ENCODE measurements at places on chromosomes 12 and 14.

DNA sequence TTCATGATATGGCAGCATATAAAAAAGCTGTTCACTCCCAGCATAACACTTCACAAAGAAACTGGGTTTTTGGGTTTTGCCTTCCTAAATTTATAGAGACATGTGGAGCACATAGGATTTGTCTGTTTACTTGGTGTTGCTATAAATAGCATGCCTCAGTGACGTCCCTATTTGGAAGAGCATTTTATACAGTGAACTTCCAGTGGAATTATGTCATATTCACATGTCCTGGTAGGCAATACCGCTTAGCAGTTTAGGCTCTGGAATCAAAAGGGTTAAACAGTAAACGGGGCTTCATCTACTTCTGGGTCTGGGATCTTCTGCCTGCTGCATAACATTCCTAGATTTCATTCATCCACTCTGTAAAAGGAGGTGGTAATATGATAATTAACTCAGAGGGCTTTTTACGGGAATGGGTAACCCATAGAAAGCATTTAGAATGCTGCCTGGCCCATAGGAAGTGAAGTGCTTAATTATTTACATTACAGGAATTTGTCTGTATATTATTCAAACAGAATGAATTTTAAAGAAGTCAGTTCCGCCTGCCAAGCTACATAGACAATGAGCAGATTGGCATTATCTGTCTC is 396.1 kb downstream of the TMTC2 start:
- DNase-seq: no peak

DNA sequence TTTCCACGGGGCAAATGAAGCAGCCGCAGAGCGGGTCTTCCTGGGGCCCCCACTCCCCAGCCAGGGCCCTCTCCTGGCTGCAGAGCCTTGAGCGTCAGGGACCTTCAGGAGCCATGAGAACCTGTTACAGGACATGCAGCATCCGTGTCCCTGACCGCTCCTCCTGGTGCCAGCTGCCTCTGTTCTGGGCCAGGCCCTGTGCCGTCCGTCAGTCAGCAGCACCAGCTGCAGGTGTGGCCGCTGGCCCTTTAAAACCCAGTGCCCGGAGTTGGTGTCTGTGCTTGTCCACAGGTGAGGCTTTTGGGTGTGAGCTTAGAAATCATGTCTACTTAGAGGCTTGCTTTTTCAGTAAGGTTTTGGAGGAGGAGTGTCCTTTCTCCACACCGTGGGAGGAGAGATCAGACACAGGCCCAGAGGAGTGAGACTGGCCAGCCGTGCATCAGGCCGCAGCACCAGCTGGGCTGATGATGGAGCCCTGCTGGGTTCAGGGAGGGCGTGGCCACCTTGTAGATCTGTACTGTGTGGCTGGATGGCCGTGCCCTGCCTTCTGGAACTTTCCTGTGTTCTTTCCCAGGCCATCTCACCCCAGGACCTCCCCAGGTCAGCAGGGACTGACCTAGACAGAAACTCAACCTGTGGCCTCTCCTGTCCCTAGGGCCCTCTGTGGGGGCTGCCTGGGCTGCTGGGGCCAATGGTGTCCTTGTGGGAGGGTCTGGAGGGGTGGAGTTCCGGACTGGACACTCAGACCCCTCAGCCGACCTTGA is 27.1 kb downstream of the AACS start:
- no peak for DNase-seq

GRCh38 chr14:61129168-61129745 is 148.2 kb downstream of the SLC38A6 start:
- no peak for DNase-seq

DNA sequence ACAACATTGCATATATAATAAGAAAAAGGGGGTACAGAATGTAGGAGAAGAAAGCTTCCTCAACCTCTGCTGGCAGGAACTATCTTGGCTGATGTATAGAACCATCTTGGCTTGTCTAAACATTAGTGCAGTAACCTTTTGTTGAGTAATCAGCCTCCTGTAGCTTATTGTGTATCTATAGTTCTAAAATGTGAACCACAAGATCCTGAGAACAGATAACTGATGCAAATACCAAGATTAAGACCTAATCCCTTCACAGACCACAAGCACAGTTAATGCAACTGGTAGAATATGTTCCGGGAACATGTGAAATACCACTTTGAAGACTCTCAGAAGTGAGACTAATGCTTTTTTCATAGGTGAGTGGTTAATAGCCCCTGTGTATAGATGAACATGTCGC is 50.7 kb upstream of the KCNC2 start:
- no peak for DNase-seq

- no peak for DNase-seq
Measured at GRCh38 chr12:24615967-24616411, 332.9 kb downstream of the BCAT1 start.

GRCh38 chr14:98408713-98409112 is 863.3 kb downstream of the BCL11B start:
- DNase-seq: no peak

GRCh38 chr14:85607651-85608081 is 77.7 kb downstream of the FLRT2 start:
- DNase-seq: peak; percentile 46

- DNase-seq: peak; percentile 21
Measured at GRCh38 chr14:91324606-91325575, 80.4 kb upstream of the GPR68 start.

DNA sequence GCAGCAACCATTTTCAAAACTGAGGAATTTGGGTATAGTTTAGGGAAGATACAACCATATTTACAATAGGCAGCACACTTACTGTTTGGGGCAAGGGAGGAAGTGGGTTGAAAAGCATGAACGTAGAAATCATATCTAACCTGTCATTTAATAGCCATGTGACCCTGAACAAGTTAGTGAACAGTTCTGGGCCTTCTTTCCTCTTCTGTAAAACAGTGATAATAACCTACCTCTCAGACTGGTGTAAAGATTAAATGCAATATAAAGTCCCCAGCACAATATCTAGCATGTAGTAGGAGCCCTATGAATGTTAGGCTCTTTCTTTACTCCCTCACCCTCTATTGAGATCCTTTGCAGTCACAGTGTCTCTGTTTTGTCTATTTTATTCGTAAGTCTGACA is 33.5 kb downstream of the A2ML1 start:
- no peak for DNase-seq

GRCh38 chr12:27572486-27573255 is 48.7 kb downstream of the PPFIBP1 start:
- no peak for DNase-seq

- no peak for DNase-seq
Measured at GRCh38 chr14:62253911-62254310, 491.7 kb downstream of the SNAPC1 start.

DNA sequence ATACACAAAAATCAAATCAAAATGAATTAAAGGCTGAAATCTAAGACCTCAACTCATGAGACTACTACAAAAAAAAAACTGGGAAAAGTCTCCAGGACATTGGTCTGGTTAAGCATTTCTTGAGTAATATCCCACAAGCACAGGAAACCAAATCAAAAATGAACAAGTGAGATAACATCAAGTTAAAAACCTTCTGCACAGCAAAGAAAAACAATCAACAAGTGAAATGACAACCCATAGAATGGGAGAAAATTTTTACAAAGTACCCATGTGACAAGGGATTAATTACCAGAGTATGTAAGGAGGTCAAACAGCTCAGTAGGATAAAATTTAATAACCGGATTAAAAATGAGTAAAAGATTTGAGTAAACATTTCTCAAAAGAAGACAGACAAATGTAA is 338.7 kb downstream of the SLC16A7 start:
- peak; percentile 50 for DNase-seq

GRCh38 chr12:70094467-70094866 is 148.8 kb upstream of the CNOT2 start:
- DNase-seq: no peak

GRCh38 chr14:39230416-39231035 is 3.2 kb upstream of the MIA2 start:
- no peak for DNase-seq

GRCh38 chr14:73741386-73741875 is 27.2 kb upstream of the PNMA1 start:
- peak; percentile 52 for DNase-seq

GRCh38 chr14:103623883-103624482 is 5.0 kb upstream of the KLC1 start:
- DNase-seq: no peak

GRCh38 chr14:95361373-95362137 is 41.8 kb upstream of the CLMN start:
- peak; percentile 6 for DNase-seq

DNA sequence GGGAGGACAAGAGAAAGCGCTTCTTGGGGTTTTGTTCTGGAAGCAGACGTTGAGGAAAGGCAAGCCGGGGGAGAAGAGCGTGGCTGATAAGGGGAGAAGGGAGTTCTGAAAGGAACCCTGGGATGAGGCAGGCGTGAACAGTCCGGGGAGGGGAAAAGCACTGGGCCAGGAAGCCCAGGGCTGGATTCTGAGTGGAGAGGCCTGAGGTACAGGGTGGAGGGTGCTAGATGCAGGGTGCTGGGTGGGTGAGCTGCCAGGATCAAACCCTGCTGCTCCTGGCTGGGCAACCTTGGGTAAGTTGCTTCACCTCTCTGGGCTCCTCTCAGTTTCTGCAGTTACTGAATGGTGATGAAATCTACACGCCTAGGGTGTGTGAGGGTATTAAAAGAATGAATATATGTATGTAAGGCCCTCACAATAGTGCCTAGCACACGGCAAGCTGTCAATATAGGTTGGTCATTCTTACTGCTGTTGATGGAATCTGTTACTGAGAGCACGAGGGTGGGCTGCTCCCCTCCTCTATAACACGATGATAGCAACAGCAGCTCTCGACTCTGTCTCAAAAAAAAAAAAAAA is 138.5 kb downstream of the RBM19 start:
- DNase-seq: no peak

DNA sequence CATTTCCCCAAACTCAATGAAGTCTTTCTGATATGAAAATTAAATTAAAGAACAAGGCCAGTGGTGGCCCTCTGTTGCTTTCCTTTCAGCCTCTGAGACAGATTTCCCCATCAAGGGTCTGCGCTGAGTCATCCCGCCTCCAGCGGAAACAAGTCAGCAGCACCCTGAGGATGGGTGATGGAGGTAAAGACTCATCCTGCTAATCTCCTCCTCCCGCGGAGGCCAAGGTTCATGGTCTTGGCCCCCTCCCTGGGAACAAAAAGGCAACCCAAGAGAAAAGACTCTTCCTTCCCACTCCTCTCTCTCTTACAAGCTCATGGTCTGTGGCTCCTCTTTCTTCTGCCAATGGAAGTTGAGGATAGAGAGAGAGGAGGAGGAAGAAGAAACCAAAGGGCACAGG is 9.0 kb upstream of the NUMB start:
- DNase-seq: no peak

GRCh38 chr12:88650715-88651114 is 70.4 kb upstream of the KITLG start:
- DNase-seq: no peak

DNA sequence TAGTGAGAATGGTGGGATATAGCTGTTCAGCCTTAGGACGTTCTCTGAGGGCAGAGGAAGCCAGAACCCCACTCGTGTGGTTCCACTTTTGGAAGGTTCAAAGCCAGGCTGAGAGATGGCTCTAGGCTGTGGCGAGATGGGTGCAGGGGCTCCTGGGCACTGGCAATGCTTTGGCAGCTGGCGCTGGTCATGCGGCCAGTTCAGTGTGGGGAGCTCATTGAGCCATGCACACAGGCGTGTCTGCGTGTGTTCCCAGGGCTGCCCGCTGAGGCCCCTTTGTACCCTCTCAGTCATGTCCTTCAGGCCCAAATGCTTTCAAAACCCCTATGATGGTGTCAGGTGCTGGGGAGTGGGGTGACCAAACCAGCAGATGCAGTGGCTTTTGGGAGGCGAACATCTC is 1.7 kb downstream of the TEX22 start:
- no peak for DNase-seq

GRCh38 chr12:7695566-7696197 is at the start of gene GDF3:
GDF3 (minus strand) TSS chr12:7695775; CDS start chr12:7695728, 47 bp downstream.
- DNase-seq: no peak

- DNase-seq: no peak
Measured at GRCh38 chr14:72128629-72129028, 196.4 kb downstream of the RGS6 start.

- DNase-seq: no peak
Measured at GRCh38 chr12:107818984-107819383, 44.5 kb downstream of the ASCL4 start.

DNA sequence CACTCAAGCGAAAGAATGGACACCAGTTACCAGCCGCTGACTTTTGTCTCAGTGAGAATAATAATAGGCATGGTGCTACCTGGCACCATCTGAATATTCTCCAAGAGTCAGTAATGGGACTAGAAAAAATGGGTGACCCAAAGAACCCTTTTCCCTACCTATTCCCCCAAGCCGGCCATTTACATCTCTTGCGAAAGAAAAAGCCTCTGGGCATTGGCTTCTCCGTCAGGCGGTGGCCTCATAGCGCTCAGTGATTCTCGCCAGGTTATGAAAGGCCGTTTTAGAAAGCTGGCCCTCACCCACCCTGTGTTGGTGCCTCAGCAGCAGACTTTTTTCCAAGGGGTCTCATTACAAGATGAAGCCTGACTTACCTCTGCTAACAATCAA is 523 bp upstream of the SLC6A15 start:
- no peak for DNase-seq

GRCh38 chr14:73809391-73809790 is 42.2 kb upstream of the PTGR2 start:
- no peak for DNase-seq

- DNase-seq: no peak
Measured at GRCh38 chr12:66055837-66056319, 74.7 kb downstream of the LLPH start.

GRCh38 chr14:103418481-103418818 is 33.2 kb downstream of the MARK3 start:
- DNase-seq: no peak
